ENCODE measurements at places on chromosomes 5 and 9. TPM values are rescaled to one million over a fixed set of nuclear protein-coding genes. Genes with fewer than 3 reads are reported as not detected.

The CWC27 gene
- 16.3 TPM for total RNA-seq

The GABRP gene
- total RNA-seq = not detected

The MZB1 gene
- total RNA-seq = not detected

The OR2S2 gene
- total RNA-seq = not detected

The SOHLH1 gene
- total RNA-seq = not detected

The SPATA31D4 gene
- not detected for total RNA-seq

The PRR16 gene
- total RNA-seq = not detected

The TLR4 gene
- 0.08 TPM for total RNA-seq

The TPD52L3 gene
- total RNA-seq = not detected

The RLN2 gene
- 0.19 TPM for total RNA-seq

The PCDHB10 gene
- 0.05 TPM for total RNA-seq

The HAND1 gene
- 0.31 TPM for total RNA-seq
